LoVo (cell line): ENCODE measurements at places on chromosomes 12 and 14.

DNA sequence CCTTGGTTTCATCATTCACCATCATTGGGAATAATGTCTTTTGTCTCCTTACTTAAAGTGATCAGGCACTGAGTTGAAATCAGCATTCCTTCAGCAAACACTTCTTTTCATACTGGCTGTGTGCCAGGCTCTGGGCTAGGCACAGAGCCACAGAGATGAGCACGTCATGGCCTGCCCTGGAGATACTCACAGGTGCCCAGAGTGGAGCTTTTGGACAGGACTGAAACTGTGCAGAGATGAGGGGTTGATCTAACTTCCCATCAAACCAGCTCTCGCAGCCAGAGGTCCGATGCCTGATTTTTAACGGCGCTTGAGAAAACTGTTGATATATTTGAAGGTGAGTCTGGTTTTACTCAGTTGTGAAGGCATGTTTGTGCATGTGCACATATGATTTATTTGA is 43.1 kb downstream of the CACNA1C start:
- no peak for DNase-seq

DNA sequence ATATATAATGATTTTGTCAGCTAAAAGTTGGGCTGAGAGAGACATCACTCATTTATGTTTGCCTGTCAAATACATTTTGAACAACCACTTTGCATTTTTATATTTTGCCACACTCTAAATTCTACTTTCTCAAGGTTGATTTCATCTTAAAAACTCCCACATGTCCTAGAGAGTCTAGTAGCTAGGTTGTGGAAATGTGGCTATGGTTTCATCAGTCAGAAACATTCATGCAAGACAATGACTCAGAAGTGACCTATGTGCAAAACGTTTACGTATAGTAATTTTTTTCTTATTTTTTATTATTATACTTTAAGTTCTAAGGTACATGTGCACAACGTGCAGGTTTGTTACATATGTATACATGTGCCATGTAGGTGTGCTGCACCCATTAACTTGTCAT is 27.4 kb upstream of the PRKD1 start:
- no peak for DNase-seq

DNA sequence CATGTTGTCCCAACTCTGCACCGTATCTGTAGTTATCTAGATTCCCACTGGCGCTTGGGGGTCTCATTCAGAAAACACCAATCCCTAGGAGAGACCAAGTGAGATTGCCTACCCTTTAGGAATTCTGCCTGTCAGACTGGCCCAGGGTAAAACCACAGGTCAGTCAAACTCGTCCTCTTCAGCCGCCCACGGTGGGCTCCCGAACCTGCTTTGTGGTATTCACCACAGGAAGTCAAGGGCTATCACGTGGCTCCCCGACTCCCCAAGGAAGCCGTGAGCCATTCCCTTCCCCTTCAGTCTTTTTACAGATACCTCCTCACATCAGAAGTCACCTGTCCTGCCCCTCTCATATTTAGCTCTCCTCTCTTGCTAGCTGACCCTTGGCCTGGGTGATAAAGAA is 159.9 kb downstream of the EGLN3 start:
- no peak for DNase-seq

DNA sequence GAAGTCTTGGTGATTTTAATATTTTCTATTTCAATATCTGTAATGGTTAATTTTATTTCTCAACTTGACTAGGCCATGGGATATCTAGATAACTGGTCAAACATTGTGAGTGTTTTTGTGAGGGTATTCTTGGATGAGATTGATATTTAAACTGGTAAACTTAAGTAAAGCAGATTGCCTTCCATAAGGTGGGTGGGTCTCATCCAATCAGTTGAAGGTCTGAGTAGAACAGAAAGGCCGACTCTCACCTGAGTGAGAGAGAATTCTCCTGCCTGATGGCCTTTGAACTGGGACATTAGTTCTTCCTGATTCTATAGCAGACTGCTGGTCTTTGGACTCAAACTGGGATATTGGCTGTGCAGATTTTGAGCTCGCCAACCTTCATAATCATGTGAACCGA is 36.3 kb downstream of the OTOGL start:
- DNase-seq: no peak

GRCh38 chr12:130013771-130014484 is 110.1 kb upstream of the TMEM132D start:
- DNase-seq: peak; percentile 25

- no peak for DNase-seq
These were observed 325.7 kb upstream of the RGS6 start for GRCh38 chr14:71606575-71606974.

GRCh38 chr14:53719536-53719935 is 237.1 kb downstream of the BMP4 start:
- no peak for DNase-seq

DNA sequence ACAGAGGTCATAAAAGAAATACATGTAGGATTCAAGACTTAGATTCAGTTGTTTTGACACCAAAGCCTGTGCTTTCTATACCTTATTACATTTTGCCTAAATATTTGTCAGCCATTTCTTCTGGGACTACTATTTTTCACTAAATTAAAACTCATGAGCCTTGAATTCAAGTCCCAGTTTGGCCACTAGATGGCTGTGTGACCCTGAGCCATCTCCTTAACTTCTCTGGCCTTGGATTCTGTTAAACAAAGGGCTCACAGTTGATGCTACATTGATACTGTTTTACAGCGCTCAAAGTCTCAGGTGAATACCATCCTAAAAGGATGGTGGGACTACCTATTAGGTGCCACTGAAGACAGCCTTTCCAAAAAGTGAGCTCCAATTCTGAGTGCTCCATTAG is 39.6 kb upstream of the CCDC198 start:
- peak; percentile 22 for DNase-seq

GRCh38 chr12:66598608-66599007 is 80.3 kb downstream of the GRIP1 start:
- DNase-seq: no peak

GRCh38 chr12:123164222-123164621 is 13.3 kb upstream of the PITPNM2 start:
- no peak for DNase-seq

- no peak for DNase-seq
These were observed 10.6 kb upstream of the MLXIP start for GRCh38 chr12:122067966-122068365.

GRCh38 chr14:97408937-97409815 is 612.0 kb downstream of the VRK1 start:
- DNase-seq: no peak

DNA sequence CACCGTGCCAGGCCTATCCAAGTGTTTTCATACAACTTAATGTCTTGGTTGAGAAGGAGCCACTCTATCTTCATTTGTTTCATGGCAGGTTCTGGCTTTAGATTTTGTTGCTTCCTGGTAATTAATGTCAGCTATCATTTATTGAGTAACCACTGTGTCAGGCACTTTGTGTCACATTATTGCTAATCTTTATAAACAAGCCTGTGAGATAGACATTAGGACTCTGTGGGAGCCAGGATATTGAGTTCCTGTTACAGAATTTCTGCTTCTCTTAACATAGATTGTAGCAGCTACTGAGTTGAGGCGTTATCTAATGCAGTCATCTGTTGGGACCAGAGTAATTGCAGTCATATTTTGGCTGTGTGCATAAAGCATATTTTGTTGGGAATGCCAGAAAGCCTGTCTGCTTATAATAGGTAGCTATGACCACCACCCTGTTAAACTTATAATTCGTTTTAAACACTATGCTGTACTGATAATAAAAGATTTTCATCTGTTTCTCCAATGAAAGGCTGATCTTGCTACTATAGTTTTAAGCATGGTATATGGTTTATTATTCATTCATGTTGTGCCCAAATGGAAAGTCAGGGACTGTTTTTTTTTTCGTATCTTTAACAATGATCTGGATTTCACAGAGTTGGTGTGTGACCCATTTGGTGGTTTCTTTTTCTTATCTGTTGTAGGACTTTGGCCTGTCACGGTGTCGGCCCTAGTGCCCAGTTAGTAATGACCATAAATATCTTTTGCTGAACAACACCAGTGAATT is 432.6 kb downstream of the PCNX1 start:
- no peak for DNase-seq

DNA sequence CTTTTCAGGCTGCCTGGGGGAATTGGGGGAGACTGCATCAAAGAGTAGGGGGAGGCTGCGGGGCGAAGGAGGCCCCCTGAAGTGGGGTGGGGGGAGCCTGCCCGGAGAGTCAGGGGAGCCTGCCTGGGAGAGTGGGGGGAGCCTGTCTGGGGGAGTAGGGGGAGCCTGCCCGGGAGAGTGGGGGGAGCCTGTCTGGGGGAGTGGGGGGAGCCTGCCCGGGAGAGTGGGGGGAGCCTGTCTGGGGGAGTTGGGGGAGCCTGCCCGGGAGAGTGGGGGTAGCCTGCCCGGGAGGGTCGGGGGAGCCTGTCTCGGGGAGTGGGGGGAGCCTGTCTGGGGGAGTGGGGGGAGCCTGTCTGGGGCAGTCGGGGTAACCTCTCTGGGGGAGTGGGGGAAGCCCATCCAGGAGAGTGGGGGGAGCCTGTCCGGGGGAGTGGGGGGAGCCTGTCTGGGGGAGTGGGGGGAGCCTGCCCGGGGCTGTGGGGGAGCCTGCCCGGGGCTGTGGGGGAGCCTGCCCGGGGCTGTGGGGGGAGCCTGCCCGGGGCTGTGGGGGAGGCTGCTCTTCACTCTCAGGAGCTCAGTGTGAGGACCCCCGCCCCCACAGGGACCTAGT is 6.5 kb upstream of the DEGS2 start:
- DNase-seq: no peak

DNA sequence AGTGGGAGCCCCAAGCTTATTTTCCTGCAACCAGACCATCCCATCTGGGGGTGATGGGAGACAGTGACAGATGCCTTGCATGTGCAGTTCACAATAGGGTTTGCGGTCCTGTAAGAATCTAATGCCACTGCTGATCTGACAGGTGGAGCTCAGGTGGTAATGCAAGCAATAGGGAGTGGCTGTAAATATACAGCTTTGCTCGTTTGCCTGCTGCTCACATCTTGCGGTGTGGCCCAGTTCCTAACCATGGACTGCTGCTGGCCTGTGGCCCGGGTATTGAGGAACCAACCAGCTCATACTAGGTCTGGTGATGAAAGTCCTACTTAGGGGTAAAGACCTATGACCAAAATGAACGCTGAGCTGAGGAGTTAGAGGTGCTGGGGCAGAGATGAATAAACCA is 36.1 kb upstream of the CCDC88C start:
- no peak for DNase-seq

DNA sequence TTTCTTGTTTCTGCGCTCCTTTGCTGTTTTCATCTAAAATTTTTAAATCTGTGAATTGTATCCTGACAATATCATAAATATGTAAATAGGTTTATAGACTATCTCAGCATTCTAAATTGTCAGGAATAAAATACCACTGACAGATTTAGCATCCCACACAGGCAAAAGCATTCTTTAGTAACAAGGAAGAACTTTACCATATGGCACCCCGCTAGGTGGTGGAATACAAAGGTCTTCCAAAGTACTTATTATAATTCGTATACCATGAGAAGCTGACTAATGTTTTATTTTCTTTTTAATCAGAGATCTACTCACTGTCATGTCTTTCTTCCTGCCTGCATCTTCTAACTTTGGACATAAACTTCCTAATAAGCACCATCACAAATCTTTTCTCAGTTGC is 328.8 kb upstream of the NOVA1 start:
- no peak for DNase-seq

- no peak for DNase-seq
These were observed 42.2 kb upstream of the PTGR2 start for GRCh38 chr14:73809391-73809790.

DNA sequence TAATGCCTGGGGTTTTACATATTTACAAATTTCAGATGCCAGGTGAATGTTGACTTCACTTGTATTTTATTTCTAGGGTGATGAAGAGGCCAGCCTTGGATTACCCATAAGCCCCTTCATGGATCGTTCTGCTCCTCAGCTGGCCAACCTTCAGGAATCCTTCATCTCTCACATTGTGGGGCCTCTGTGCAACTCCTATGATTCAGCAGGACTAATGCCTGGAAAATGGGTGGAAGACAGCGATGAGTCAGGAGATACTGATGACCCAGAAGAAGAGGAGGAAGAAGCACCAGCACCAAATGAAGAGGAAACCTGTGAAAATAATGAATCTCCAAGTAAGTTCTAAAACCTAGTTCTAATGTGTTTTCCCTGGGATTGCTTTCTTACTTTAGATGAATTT is 41.3 kb upstream of the SLCO1C1 start:
- no peak for DNase-seq

- no peak for DNase-seq
These were observed 421.7 kb downstream of the VRK1 start for GRCh38 chr14:97218691-97219430.

DNA sequence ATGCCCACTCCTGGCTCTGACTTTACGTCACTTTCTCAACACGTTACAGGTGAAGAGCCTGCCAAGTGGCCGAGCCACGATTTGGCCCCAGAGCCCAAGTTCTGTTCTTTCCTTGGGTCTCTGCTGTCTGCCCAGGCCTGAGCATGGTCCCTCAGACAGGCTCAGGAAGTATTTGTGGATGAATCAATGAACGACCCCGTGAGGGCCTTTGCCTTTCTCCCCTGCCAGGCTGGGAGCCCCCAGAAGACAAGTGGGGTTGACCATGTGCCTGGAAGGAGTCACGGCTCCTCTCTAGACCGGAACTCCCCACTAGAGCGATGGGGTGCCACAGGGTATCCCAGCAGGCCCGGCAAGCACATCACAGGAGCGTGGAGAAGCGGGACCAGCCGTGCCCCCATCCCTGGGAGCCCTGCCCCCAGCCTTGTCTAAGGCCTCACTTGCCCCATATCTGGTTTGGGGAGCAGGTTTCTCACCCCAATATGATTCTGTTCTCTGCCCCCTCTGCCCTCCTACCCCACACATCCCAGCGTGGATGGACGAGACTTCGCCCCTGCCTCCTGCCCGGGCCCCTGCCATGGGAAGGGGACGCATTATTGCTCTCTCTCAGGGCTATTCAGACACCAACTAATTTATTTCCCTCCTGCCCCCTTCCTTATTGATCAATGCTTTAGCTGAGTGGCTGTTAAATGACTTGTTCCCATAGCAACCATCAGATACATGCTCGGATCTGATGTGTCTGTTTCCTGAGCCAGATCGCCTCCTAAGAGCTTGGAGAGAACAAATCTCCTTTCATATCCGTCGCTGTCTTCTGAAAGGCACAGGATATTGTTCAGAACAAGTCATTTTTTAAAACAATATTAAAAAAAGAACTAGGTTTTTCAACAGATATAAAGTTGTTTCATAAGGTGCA is 69.0 kb downstream of the DIO3 start:
- DNase-seq: no peak

DNA sequence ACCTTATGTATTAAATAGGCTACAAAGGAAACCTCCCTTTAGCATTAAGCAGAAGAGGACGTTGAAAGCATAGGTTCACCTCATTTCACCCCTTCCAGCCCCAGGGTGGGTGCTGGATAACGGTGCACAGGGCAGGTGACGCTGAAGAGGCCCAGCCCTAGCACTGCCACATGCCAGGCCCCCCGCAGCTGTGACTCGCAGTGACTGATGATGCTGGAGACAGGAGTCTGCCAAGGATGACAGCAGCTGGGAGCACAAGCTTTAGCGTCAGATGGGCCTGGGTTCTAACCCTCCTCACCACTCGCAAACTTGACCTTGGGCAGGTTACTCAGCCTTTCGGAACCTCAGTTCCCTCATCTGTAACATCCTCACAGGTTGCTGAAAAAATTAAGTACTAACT is 76.7 kb downstream of the TBK1 start:
- DNase-seq: no peak

GRCh38 chr14:28116716-28117115 is 649.9 kb upstream of the FOXG1 start:
- DNase-seq: no peak
